ENCODE measurements at places on chromosomes 12 and 14.

DNA sequence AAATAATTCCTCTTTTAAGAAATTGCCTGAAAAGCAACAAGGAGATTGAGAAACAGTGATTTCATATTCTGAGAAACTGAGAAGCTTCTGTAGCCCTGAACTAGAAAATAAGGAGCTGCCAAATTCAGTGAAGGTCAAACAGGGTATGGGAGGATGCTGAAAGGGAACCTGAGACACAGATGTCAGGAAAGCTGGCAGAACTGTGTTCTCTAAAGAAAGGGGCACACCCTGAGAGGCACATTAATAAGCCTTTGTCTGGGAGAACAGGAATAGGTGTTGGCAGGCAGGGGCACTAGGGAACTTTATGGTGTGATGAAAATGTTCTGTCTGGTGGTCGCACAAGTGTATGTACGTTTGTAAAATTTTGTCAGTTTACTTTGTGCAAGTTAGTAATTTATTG is 29.6 kb downstream of the VRK1 start:
- DNase-seq = no peak

DNA sequence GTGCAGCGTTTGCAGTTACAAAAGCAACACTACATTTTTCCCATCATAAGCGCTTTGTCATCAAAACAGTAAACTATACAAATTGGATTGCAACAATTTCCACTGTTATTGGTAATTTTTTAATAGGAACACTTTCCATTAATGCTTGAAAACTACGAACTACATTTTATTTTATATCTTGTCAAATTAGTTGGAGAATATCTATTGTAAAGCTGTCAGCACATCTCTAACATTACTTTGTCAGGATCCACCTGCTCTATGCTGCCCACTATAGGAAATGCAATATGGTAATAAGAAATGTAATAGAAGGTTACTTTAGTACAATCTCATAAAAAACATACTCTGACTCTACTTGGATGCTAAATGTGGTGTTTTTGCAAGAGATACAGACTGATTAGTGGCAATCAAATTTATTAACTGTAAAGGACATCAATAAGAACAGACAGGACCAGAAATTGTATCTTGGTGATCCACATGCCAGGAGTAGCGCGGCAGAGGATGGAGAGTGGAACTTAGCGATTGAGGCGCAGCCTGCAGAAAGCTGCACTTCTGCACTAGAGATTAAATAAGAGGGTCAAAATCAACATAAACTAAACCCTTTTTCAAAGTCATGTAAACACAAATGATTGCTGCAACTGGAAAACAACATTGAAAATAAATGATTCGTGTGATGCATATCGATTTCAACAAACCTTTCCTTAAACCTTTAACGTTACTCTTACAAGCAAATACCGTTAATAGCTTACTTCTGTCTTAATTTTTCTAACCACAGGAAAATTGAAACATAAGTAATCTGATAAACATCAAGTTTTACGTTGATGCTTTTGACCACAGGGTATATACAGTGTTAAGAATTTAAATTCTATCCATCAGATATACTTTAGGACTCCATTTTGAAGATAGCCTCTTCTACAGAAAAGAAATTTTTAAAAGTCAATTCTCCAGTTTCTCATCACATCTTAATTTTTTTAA is 3.6 kb upstream of the ARID2 start:
- no peak for DNase-seq

DNA sequence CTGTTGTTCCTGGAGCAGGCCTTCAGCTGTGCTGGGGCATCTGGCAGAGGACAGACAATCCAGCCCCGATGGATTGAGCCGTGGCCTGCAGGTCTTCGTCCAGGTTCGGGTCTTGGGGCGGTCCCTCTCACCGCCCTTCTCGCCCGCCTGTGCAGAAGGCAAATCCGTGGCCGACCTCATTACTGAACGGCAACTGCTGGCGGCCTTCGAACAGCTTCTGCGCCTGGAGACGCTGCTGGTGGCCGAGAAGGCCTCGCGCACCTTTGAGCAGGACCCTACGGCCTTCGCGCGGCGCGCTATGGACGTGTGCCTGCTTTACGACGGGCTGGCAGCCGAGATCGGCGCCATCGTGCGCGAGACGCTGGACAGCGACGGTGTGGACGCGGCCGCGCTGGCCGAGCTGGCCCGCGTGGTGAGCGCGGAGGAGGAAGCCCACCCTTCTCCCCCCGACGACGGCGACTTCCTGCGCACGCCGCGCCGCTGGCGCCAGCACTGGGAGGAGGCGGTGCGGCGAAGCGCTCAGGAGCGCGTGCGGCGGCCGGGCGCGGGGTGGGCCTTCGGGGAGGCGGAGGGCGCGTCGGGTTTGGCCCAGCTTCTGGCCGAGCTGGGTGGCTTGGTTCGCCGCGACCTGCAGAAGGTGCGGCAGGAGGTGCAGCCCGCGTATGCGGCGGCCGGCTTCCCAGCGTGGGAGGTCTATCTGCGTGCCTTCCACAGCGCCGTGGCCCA is 7.6 kb downstream of the EXOC3L4 start:
- no peak for DNase-seq

DNA sequence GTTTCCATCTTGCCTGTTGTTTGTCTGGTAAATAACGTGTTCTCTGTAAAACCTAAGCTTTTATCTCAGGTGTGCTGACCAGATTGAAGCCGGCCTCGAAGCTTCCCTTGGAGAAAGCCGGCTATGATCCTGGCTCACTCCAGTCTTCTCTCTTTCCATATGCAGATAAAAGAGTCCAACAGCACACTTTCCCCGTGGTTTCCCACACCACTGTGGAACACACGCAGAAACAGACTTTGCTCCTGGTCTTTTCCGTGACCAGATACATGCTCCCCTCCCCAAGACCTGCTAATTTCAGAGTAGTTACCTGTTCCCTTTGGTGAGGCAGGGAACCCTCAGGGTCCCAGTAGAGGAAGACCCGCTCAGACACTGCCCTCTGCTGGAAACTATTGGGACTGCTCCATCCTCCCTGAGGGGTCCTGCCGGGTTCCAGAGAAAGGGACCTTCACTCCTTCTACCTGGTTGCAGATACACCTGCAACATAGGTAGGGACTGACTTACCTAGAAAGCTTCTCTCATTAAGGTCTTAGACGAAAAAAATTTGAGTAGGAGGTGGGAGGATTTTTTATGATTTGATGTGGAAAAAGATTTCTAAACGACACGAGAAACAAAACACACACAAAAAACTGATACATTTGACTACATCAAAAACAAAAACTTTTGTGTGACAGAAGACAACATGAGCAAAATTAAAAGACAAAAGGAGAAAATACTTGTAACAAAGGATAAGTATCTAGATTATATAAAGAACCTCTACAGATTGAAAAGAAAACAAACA is 415.4 kb upstream of the CCDC196 start:
- DNase-seq = no peak

- DNase-seq = no peak
Observed at GRCh38 chr14:94550041-94550440, 11.2 kb upstream of the SERPINA4 start.

- no peak for DNase-seq
Observed at GRCh38 chr12:105470601-105471000, 140.1 kb downstream of the C12orf75 start.

DNA sequence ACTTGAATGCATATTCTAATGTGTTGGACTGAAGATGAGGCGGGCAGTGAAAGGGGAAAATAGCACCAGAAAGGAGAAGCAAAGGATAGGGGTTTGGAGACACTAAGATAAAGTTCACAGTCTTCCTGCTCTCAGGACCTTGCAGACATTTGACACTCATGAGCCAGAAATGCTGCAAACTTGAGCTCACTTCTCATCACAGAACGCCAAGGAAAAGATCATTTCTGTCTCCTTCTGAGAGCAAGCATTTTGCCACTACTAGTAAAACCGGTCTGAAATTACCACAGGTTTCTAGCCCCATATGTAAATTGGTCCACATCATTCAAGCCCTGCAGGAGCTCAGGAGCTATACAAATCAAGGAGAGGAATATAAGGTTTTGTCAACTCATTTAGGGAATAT is 44.6 kb upstream of the ANO2 start:
- DNase-seq = no peak

GRCh38 chr12:40248585-40249297 is 23.9 kb downstream of the LRRK2 start:
- no peak for DNase-seq

DNA sequence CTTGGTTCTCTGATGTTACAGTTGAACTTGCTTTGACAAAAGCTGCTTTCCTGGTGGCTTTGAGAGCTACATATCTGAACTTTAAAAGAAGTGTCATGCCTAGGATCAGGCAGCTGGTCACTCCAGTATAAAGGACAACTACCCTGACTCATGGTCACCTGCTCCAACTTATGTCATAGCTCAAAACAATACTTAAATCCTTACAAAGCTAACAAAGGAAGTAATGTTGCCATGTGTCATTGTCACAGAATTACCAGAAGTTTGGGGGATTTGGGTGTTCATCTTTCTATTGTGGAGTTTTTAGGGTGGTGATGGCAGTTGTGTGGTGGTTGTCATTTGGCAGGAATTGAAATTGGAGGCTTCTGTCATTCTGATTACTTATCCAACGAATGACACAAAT is 1.8 kb upstream of the TCP11L2 start:
- DNase-seq = no peak

DNA sequence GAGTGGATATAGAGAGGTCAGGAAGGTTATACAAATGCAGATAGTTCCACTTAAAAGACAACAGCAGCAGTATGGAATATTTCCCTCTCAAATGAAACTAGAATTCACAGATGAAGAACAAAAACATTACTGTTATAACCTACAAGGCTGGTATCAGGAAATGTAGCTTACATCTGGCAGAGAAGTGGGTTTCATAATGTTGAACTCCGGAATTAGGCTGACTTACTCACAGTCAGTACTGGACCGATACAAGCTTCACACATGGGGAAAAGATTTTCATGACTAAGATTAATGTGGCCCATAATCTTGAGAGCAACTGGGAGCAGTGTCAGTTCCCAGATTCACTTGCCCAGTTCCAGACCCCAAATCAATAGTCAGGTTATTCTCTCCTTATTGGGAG is 353.9 kb downstream of the DUSP6 start:
- no peak for DNase-seq

DNA sequence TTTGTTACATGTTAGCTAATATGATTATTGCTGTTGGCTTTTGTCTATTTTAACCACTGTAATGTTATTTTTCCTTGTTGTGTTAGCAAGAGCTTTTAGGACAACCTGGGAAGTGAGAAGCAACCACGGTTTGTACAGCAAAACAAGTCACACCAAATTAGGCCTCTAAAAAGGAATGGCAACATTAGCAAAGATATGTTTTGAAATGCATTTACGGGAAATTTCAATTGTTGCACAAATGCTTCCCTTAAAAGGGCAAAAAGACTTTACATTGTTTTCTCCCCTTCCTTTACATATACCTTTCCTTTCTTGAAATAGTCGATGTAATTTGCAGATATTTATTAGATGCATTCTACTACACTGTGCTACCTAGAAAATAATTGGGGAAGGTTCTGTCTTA is 4.1 kb upstream of the LTA4H start:
- DNase-seq = no peak

GRCh38 chr12:56474389-56474788 is 6.0 kb downstream of the SPRYD4 start:
- DNase-seq = no peak

DNA sequence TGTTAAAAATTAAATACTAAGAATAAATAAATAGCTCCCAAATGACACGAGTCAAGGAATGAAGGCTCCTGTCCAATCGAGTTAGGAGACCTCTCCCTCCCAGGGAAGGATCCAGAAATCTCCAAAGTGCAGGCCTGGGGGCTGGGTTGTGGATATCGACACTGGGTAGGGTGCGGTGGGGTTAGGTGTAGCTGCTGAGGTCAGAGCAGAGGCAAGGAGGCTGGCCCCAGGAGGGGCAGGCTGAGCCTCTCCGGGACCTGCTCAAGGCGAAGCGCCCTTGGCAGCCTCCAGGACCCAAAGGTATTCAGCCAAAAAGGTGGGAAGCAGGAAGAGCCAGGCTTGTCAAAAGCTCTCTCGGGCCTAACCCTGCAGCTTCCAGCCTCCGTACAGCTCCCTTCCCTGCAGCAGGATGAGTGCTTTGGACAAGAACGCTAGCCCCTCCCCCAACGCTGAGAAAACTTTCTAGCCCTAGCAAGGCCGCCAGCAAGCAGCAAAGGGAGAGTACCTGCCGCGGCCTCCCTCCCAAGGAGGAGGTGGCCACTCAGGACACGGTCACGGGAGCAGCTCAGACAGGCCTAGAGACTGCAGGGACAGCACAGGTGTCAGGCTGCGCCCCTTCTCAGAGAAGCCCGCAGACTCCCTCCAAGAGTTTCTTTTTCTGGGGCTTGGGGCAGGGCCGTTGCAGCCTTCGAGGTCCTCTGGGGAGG is 3.7 kb upstream of the PNMA1 start:
- DNase-seq = no peak

DNA sequence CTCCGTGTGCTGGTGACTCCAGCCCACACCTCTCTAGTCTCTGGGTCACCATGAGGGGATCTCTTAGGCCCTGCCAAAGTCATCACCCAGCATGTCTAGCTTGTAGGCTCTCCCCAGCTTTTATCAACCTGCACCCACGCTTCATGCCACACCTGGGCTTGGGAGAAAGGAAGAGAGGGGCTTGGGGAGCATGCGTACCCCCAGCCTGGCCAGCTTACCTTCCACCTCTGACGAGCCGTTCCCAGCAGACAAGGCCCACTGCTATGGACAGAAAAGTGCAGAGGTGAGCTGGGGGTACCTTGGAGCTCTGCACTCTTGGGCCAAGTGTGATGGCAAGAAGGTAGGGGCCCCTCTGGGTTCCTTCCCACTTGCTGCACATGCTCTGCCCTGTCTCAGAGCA is 1.7 kb downstream of the PGF start:
- DNase-seq = no peak

DNA sequence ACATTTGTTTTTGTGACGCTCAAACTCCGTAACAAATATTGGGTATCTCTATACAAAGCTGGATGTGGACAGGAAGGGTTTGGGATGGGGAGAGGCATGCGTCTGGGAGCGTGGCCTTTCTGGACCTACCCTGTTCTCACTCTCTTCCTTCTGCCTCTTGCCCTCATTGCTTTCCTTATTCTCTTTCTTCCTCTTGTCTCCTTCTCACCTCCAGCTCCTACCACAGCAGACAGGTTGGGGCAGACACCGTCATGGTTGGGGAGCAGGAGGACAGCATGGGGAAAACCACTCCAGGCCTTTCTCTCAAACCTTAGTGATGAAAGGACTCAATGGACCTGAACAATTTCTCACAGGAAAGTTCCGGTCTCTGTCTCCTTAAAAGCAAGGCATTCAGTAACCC is 465.3 kb downstream of the RAD51B start:
- no peak for DNase-seq

DNA sequence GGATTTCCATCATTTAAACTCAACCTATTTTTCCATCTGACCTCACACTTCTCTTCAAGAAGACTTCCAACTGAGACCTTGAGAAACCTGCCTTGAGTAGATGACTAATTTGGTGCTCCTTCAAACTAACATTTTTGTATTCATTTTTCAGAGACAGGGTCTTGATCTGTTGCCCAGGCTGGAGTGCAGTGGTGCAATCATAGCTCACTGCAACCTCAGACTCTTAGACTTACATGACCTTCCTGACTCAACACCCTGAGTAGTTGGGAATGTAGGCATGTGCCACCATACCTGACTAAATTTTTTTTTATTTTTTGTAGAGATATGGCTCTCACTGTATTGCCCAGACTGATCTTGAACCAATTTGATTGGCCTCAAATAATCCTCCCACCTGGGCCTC is 389.9 kb downstream of the PDZRN4 start:
- no peak for DNase-seq

- DNase-seq = no peak
Observed at GRCh38 chr12:130987151-130987931, 33.6 kb downstream of the ADGRD1 start.

- DNase-seq = no peak
Observed at GRCh38 chr14:35375558-35376025, 29.0 kb downstream of the NFKBIA start.
